ENCODE measurements at places on chromosomes 3 and 15.

DNA sequence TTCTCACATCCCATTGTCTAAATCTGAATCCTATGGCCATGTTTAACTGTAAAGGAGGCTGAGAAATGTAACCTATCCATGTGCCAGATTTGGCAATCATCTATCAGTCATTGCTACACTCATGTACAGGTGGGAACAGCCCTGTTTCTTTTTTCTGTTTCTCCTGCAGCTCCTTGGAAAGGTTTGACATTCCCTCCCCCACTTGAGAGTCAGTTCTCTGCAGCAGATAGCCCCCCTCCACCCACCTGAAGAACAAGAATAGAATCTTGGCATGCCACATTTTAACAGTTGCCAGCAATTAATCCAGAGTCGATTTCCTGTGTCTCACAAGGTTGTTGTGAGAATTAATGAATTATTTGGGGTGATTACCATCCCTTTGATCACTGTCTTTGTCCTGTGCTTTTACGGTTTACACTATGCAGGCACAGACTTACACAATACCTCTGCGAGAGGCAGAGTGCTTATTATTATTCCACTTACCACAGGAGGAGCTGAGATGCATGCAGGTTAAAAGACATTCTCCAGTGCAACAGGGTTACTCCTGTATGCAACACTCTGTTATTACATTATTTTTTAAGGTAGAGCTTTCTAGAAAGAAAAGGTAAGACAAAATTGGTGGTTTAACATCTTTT lies 351.0 kb upstream of the THRB start:
- no peak for DNase-seq

- no peak for DNase-seq
Observed at GRCh38 chr15:71334873-71335272, 219.6 kb downstream of the THSD4 start.

DNA sequence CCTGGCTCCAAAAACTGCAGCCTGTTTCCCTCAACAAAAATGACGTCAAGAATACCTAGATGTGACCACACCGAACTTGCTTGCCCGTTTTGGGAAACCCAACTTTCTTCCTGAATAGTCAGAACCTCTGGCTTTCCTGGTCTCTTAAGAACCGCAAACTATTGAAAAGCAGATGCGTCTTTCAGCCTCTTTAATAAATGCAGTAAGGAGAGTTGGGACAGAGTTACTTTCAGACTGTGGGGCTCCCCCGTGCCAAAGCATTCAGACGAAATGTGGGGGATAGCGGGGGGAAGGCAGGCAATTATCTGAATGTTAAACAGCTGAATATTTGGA lies 1.2 kb upstream of the PROK2 start:
- no peak for DNase-seq

GRCh38 chr15:100248236-100248635 lies 93.5 kb downstream of the ADAMTS17 start:
- DNase-seq: no peak

DNA sequence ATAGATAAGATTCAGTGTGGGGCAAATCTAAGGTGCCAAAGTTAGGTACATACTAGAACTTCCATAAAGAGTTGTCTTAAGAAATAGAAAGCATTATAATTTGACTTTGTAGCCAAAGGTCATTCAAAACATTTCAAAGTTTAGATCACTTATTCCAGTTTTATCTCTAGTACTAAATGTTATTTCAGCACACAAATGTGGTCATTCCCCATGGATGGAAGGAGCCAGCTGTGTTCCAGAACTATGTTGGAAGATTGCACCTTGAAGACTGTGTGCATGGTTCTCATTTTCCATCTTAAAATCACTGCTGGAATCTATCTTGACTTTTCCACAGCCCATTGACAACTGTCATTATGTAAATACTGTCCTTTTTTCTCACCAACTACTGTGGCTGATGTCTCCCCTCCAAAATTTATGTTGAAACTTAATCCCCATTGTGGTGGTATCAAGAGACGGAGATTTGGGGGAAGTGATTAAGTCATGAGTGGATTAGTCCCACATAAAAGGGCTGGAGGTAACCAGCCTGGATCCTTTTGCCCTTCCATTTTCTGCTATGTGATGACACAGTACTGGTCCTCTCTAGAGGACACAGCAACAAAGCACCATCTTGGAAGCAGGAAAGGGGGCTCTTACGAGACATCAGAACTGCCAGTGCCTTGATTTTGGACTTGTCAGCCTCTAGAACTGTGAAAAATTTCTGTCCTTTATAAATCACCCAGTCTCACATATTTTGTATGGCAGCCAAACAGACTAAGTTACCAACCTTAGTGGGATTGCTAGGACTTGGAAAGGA lies 24.0 kb downstream of the TGFBR2 start:
- no peak for DNase-seq

- DNase-seq: no peak
Observed at GRCh38 chr3:149625795-149626194, 32.0 kb downstream of the WWTR1 start.

DNA sequence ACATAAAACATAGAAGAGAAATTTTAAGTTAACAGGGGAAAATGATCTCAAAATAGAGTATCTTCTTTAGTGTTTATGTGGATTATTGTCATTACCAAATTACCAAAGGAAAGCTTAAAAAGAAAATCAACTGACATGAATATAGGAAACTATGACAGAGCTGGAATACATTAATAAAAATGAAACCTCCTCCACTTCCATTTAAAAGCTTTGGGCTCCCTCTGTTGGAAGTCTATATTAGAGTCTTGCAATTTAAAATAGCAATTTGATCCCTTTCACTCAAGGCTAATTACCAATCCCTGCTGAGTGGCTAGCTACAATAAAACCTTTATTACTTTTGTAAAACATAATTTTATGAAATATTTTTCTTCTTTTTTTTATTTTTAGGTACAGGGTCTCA lies 61.4 kb upstream of the IMPG2 start:
- DNase-seq: no peak

DNA sequence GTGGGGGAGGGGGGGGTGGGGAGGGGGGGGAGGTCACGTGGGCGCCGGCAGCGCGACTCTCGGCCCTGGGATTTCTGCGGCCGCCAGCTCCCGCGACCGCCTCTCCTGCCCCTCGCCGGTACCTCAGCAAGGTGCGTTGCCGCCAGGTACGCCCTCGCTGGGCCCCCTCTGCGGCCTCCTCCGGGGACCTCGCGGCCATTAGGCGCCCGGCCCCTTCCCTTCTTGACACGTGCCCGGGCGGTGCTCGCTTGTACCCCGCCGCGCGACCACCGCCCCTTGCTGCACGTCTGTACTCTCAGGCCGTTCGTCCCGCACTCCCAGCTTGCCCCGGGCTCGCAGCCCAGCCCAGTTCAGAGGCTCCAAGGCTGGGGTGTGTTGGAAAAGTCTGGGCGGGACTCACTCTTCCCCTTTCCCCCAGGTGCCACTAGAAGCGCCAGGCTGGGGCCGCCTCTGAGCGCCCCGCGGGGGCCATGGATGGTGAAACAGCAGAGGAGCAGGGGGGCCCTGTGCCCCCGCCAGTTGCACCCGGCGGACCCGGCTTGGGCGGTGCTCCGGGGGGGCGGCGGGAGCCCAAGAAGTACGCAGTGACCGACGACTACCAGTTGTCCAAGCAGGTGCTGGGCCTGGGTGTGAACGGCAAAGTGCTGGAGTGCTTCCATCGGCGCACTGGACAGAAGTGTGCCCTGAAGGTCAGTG lies at the start of gene MAPKAPK3:
Gene MAPKAPK3 (plus strand): TSS at position 56 of the 696 bp plus-strand sequence. CDS start 415 bp downstream, at position 471.
- DNase-seq: peak; percentile 16

- no peak for DNase-seq
Observed at GRCh38 chr3:33141006-33141405, 27.2 kb downstream of the CRTAP start.

GRCh38 chr3:152853196-152853595 lies 18.3 kb downstream of the P2RY1 start:
- no peak for DNase-seq

- no peak for DNase-seq
Observed at GRCh38 chr3:82494977-82495489, 733.6 kb upstream of the GBE1 start.

GRCh38 chr3:100613721-100614390 lies 4.5 kb downstream of the ADGRG7 start:
- no peak for DNase-seq

- DNase-seq: no peak
Observed at GRCh38 chr3:168998792-168999191, 664.7 kb downstream of the MECOM start.

- DNase-seq: no peak
Observed at GRCh38 chr3:53193466-53194209, 32.6 kb downstream of the PRKCD start.

- DNase-seq: no peak
Observed at GRCh38 chr3:131608296-131608695, 105.5 kb upstream of the MRPL3 start.

- no peak for DNase-seq
Observed at GRCh38 chr15:33377204-33377603, 66.4 kb downstream of the RYR3 start.

- no peak for DNase-seq
Observed at GRCh38 chr3:77780278-77780996, 740.5 kb downstream of the ROBO2 start.

DNA sequence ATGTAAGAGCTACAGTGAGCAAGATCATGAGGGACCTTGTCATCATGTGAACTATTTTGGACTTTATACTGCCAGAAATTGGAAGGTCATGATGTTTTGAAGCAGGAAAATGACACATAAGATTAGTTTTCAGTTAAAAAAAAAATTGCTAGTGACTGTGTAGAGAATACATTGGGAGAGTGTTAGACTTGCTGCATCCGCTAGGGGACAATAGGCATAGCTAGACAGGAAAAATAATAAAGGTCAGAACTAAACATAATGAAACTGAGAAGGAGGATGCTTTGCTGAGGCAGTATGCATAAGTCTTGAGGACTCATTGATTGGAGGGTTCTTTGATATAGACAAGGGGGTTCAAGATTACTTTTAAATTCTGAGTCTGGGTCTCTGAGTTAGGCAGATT lies 275.8 kb upstream of the KCNH8 start:
- DNase-seq: no peak

GRCh38 chr3:42139621-42140453 lies 48.7 kb downstream of the TRAK1 start:
- no peak for DNase-seq

GRCh38 chr15:22944651-22945050 lies 35.5 kb downstream of the CYFIP1 start:
- DNase-seq: no peak

DNA sequence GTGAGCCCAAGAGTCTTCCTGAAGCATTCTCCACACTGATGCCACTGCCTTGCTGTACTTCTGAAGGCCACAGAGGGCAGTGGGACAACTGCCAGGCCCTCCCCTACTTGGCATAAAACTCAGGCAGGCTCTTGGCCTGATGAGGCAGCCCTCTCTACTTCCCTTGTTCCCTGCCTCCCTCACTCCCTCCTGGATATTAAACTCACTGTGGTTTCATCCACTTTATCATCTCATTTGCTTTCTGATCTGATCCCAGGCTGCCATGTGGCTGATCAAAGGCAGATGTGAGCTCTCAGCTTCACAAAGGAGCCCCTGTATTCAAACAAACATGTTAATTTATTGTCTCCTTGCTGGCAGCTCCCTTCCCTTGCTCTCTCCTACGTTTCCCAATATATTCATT lies 533.5 kb downstream of the IGSF11 start:
- DNase-seq: no peak

DNA sequence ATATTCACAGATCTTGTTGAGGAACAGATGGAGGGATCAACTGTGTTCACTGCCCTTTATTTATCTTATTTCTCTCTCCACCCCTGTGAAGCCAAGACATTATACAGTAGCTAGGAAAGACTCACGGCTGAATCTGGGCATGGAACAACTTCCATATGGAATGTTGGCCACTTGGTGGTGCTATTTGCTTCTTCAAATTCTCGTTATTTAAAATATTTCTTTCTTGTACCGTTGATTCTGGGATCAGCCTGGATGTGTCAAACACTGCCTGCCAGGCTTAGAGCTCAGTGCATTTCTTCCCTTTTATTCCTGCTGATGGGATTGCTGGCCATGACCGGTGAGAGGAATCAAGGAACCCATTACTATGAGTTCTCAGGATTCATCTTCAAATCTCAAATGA lies 17.5 kb upstream of the GASK1A start:
- DNase-seq: no peak

GRCh38 chr3:48414376-48415250 lies 15.3 kb downstream of the PLXNB1 start:
- no peak for DNase-seq

GRCh38 chr3:128456776-128457715 lies 9.6 kb downstream of the DNAJB8 start:
- no peak for DNase-seq

- no peak for DNase-seq
Observed at GRCh38 chr3:147422196-147422595, 13.0 kb downstream of the ZIC1 start.

DNA sequence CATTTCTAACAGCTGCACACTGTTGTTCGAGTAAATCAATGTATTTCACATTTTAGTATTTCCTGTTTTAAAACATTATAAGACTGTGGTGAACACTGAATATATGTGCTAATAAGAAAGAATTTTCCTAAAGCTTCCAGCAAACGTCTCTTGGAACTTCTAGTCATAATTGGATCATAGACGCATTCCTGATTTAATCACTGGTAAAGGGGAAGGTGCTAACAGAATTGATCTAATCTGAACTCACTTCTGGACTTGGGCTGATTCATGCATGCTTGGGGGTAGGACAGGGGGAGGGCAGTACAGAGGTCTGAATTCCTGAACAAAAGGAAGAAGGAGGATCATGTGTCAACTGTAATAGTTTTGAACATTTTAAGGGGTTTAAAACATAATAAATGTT lies 7.3 kb upstream of the LEKR1 start:
- DNase-seq: no peak

DNA sequence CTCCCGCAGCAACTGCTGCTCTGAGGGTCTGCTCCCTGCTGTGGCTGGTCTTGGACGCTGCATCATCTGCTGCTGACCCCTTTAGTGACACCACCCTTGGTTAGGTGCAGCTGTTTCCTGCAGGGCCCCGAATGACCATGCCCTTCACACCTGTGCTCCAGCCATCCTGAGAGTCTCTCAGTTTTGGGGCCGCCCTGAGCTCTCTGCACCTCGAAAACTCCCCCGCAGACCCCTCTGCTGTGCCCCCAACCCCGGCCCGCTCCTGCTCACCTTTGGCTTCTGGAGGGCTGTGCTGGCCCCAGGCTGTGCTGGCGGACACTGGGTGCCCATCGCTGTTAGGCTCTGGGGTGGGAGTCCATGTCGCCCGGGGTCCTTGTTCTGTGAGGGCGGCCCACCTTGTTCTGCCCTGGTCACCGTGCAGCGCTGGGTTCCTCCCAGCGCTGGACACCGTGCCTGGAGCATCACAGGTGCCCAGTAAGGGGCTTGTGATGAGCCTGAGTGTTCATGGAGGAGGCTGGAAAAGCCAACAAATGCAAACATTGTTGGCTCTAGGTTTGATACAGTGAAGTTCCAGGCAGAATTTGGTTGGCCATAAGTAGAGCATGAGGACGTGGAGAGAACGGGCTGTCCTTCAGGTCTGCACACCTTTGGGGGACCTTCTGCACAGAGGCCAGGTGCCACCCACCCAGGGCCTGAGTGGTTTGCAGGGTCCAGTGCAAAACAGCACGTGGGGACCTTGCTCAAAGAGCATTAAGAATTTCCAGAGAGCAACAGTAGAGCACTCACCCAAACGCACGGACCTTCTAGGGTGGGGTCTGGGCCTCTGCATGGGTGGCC lies 12.3 kb downstream of the ABTB1 start:
- DNase-seq: no peak
